Stimulated activated CD4-positive, alpha-beta T cell treated with anti-CD3 and anti-CD28 coated beads, Interleukin-1b, Interleukin-23, amount 100 ng/mL, for 48 hours (primary cell): ENCODE measurements at places on chromosomes 6 and 20.

DNA sequence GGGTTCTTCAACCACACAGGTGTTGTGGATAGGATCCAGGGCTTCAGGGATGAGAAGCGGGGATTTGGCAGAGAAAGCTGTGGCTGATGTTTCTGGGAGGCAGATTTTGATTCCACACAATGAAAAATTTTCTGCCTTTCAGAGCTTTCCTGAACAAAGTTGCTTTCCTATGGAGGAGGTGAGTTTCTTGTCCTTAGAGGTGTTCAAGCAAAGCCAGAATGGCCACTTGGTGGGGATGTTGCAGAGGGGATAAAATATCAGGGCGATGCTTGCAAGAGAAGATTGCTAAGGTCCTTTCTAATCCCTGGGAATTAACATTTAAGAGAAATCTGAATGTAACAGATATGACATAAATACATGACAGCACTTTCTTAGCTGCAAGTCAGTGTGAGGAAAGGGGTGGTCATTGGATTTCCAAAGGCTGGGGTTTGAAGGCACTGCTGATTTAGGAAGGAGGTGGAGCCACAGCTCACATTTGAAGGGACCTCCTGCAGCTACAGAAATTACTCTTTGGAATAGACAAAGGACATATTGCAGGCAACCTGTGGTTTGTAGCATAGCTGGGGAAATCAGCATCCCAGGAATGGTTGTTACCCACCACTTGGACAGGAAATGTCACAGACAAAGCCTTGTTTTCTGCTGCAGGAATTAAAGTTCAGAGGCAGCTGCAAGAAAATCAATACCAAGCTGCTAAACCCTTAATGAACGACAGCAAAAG, 271.1 kb upstream of the CHD6 start:
- no peak for DNase-seq

DNA sequence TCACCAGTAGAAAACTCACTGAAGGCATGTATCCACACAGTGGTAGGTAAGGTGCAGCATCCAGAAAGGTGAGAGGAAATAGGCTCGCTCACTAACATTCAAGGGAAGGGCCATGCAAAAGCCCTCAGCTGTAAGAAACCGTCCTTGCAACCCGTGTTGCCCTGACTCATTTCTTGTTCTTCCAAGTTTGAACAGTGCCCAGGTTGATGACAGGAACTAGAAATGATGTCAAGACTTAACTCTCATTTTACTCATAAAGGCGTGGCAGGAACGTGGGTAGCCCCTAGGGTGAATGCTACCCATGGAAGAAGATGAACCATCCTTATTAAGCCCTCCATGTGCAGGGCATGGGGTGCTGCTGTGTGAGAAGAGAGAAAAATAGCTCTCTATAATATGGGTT, 187.6 kb downstream of the CD83 start:
- peak; percentile 47 for DNase-seq

DNA sequence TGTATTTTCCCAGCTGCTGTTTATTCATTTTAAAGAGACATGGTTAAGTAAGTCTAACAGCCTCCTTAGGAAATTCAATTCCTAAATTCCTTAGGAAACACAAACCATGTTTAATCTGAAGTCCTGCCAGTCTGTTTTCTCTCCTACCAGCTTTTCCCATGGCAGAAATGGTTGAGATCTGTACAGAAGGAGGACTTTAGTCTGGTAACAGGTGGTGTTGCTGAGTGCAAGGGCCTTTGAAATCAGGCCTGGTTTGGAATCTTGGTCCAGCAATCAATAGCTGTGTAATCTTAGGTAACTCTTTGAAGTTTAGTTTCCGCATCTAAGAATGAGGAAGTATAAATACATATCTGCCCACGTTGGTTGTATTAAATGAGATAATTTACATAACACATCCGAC, 232.5 kb downstream of the LAMA2 start:
- DNase-seq: no peak

DNA sequence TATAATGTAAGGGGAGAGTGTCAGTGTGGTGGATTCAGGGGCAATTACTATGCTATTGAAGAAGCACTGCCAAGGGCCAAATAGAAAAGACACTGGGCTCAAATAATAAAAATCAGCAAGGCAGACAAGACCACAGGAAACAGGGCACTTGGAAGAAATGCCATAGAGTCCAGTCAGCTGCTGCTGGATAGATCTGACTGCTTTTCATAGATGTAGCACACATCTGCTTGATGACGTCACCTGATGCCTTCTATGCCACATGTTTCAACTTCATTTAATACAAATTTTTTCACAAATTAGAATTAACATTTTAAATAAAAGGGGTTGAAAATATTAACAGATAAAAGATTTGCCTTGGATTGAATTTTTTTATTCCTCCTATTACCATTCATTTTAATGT, 23.9 kb upstream of the AHI1 start:
- DNase-seq: no peak

- no peak for DNase-seq
Measured at GRCh38 chr20:54434196-54434595, 41.2 kb upstream of the DOK5 start.

DNA sequence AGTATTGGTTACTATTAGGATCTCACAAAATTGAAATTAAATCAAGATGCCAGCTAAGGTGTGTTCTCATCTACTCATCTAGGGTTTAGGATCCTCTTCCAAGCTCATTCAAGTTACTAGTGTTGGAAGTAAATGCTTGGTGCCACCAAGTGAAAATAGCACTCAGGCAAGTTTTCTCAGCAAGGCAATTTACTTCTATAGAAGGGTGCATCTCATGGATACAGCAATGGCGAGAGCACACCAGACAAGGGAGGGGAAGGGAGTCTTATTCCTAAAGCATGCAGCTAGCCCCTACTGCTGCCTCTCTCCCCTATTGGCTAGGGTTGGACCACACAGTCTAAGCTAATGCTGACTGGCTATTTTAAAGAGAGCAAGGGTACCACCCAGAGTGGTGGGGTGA, 23.0 kb upstream of the FAM8A1 start:
- no peak for DNase-seq

GRCh38 chr6:81683912-81684311, 68.6 kb downstream of the TENT5A start:
- DNase-seq: no peak

DNA sequence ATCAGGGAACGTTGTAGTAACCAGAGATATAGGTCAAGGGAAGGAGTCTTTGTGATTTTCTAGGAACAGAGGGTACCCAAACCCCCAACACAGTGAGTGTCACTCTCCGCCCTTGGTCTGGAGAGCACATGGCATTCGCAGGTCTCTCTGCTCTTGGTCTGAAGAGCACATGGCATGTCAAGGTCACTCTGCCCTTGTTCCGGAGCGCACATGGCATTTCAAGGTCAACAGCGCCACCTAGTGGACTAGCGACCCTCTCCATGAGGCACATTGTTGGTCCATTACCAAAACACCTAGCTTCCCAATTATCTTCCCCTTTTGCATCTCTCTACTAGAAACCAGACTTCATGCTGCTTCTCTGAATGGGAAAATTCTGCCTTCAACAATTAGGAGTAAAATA, 260.0 kb downstream of the C6orf118 start:
- peak; percentile 49 for DNase-seq

DNA sequence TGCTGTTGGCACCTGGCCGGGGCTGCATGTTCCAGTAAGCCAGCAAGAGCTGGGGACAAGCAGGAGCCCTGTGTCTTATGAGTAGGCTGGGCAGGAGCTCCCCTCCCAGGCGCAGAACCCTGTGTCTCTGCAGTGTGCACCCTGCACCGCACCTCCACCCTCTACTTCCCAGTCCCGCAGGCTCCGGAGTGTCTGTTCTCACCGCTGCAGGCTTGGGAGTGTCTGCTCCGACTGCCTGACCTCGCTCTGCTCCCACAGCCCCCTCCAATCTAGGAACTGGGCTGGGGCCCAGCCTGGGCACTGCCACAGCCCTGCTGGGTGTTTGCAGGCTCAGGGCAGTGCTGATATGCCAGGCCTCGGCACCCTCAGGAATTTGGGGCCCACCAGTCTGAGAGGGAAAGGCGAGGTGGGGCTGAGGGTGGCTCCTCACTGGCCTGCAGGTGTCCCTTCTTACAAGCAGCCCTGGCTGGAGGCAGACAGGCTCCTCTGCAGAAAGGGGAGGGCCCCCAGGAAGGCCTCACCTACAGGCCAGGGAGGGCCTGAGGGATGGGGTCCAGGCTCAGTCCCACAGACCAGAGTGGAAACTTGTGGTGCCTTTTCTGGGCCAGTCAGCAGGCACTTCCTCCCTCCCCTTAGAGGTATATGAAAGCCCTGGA, 871.6 kb upstream of the GJE1 start:
- DNase-seq: no peak

- no peak for DNase-seq
Measured at GRCh38 chr6:54291146-54291545, 17.1 kb upstream of the TINAG start.

DNA sequence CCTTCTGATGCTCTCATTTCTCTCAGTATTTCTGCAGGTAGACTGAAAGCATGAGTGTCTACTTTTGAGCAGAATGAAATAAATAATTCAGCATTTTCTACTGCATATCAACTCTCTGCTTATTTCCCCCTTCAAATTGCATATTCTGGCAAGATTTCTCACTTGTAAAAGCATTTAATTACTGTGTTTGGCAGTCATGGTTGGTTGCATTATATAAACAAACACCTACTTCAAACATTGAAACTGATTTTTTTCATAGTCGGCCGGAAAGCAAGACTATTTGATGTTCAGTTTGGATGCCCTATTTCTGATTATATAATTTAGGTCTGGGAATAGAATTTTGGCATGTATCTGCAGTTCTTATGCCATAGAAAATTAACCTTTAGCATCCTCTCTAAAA, 73.1 kb downstream of the PLEKHG1 start:
- no peak for DNase-seq

DNA sequence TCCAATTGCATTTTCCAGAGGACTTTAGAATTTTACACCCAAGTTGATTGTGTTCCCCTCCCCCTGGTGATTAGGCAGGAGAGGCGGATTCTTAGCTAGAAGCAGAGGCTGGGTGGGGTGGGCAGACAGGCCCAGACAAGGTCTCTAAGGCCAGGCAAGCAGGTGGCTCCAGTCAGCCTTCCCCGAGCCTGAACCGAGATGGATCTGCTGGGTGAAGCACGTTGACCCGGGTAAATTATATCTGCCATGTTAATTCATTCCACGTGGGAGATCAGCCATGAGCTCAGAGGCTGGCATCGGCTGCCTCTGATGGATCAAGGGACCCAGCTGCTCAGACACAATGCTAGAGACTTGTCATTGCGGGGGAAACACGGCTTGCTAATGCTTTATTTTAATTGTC, 159.5 kb upstream of the MAFB start:
- no peak for DNase-seq

DNA sequence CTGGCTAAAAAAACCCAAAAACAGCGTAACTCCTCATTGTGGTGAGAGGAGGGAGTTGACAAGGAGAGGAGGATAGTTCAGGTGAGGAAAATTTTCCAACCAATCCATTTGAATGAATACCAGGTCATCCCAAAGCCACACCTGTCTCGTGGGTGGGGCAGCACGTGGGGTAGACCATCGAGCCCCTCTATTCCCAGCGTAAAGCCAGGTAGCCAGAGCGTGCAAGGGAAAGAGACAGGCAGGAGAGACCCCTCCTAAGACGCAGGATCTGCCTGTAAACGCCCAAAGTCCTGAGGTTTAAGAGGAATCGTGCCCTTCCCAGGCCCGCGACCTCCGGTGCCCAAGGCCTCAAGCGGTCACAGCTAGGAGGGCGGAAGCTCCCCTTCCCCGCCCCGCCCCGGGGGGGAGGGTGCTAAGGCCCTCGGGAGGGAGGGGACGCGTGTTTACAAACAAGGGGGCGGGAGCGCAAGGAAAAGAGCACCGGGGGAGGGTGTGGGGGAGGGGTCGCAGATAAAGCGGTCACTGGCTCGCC, 712 bp downstream of the RXRB start:
- DNase-seq: peak; percentile 77

- no peak for DNase-seq
Measured at GRCh38 chr6:7762760-7763159, 36.9 kb downstream of the BMP6 start.

DNA sequence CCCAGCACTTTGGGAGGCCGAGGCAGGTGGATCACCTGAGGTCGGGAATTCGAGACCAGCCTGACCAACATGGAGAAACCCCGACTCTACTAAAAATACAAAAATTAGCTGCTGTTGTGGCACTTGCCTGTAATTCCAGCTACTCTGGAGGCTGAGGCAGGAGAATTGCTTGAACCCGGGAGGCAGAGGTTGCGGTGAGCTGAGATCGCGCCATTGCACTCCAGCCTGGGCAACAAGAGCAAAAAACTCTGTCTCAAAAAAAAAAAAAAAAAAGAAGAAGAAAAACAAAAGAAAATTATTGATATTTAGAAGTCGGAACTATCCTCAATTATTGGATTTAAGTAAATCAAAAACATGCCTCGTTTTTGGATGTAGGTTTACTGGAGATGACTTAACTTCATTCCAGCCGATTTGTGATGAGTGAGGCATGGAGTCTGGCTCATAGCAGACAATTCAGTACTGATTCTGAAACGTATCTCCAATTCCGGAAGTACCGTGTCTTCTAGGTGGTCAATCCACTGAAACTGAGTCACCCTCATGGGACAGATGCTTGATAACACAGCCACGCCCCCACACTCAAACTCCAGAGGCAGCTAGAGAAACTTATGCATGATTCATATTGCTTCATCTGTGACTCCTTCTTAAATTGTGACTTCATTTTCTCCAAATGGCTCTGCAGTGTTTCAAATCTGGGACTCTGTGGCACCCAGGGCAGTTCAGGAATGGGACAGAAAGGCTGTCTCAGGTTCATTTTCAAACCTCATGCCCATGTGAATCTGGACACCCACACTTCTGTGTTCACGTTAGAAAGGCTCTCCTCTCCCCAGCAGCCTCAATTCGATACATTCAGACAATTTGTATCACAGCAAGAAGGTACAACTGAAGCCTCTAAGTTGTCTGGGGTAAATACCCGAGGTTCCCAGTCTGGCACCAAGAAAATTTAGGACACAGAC, 110.4 kb upstream of the ARMC2 start:
- peak; percentile 58 for DNase-seq

DNA sequence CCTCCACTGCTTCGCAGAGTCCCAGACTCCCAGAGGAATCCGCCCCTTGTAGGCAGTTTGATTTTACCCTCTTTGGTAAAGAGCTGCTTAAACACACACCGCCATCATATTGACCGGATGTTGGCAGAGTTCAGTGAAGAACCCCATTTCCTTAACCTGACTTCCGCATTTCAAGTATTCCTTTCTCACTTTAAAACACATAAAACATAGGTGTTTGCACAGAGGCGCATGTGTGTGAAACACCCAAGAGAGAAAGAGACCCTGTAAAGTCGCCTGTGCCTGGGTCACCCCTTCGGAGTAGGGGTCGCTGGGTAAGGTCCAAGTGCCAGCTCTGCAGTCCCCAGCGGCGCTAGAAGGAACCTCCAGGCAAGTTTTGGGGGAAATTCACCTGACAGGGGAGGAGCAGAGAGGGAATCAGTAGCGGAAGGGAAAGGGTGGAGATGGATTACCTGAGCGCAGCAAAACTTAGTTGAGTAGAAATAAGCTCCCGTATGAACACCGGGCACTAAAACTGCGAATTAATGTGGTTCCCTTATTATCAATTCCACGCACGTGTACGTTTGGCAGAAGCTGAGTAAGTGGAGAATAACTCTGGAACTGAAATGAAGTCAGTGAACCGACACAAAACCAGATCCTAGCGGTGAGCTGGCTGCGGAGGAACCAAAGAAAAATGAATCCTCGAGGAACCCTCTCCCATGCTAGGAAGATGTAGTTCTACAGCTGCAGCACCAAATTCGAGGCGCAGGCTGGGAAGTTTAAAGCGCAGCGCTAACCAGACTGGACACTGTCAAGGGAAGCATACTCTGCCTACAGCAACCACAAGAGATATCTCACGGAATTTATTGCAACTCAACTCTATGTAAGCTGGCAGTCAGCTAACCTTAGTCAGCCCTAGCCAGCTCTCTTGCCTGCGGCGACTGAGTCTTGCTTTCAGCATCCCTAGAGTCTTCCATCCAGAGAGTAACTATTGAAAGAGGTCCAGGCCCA, 3.5 kb upstream of the HTR1B start:
- DNase-seq: no peak

- no peak for DNase-seq
Measured at GRCh38 chr20:19807946-19808330, 49.9 kb downstream of the RIN2 start.
